ENCODE measurements at places on chromosomes 12 and 14.

DNA sequence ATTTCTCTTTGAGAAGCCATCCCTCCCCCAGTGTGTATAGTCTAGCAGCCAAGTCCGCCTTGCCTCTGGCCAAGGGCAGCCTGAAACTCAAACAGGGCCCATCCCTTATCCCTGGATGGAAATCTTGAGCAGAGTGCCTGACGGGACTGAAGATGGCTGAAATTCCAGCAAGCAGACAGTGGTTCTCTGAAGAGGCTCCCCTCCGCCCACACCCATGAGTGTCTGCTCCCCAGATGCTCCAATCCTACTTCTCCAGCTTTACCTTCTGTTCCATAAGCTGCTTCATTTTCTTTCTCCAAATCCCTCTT, 396.2 kb downstream of the NUAK1 start:
- DNase-seq: no peak

DNA sequence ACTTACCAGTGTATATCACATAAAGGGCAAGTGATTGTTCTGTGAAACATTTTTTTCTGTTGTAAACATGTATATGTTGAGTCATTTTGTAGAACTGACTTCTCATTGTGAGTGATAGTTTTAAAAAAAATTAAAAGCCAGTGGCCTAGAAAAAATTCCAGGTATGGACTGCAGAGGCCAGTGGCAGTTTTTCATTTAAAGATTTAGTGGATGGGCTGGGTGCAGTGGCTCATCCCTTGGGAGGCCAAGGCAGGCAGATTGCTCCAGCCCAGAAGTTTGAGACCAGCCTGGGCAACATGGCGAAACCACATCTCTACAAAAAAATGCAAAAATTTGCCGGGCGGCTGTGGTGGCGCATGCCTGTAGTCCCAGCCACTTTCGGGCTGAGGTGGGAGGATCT, 84.7 kb upstream of the MDM1 start:
- no peak for DNase-seq

GRCh38 chr12:13436182-13436581, 239.7 kb downstream of the EMP1 start:
- no peak for DNase-seq

- DNase-seq: no peak
These were observed 112.4 kb downstream of the APAF1 start for GRCh38 chr12:98757455-98757854.

DNA sequence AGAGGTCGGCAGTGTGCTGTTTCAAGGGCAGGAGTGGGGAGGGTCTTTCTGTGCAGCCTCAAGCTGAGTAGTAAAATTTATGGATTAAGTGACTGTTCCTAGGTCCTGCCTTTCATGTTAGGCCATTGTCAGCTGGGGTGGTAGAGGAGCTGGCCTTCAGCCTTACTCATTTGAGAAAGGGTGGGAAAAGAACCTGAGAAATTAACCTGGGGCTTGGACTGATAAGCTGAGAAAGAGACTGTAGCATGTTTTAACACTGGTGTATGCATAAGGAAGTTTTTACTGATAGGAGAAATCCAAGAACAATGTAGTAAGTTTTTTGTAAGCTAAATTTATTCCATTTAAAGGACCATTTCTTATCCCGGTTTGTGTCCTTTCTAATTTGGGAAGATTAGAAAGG, 20.7 kb downstream of the IFT43 start:
- DNase-seq: no peak

DNA sequence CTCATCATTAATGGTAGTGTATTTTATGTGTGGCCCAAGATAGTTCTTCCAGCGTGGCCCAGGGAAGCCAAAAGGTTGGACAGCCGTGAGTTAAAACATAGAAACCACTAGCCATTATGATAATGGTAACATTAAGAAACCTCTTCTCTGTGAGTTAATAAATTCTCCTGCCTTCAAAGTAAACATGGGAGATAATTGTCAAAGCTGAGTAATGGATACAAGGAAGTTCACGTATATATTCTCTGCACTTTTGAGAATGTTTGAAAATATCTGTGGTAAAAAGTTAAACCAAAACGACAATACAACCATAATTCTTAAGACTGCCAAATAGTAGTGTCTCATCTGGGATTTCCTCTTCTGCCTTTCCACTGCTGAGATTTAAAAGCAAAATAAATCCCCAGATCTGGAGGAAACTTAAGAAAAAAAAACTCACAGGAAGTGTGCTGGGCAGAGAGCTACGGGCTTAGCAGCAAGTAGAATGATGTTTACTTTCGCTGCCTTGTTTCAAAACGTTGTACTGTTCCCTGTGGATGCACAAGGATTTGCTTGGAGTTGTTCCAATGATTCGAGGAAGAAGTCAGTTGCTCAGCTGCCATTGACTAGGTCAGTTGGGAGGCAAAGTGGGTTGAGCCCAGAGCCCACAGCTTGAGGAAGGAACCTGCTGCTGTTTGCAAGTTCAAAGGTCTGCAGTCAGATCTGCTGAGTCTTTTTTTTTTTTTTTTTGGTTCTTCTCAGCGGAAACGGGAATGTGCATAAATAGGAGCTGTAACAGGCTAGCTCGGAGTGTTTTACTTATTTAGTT, 1.7 kb downstream of the TPCN1 start:
- DNase-seq: no peak

GRCh38 chr14:57937676-57938075, 71.8 kb upstream of the SLC35F4 start:
- DNase-seq: no peak

GRCh38 chr14:51616724-51617409, 34.8 kb upstream of the FRMD6 start:
- DNase-seq: no peak

GRCh38 chr12:57934819-57935218, 6.5 kb upstream of the ATP23 start:
- DNase-seq: no peak

GRCh38 chr12:2341871-2342270, 289.1 kb downstream of the CACNA1C start:
- no peak for DNase-seq

GRCh38 chr14:30375296-30375892, 183.6 kb upstream of the G2E3 start:
- no peak for DNase-seq

GRCh38 chr12:53208877-53209463, 1.9 kb upstream of the ITGB7 start:
- DNase-seq: no peak

DNA sequence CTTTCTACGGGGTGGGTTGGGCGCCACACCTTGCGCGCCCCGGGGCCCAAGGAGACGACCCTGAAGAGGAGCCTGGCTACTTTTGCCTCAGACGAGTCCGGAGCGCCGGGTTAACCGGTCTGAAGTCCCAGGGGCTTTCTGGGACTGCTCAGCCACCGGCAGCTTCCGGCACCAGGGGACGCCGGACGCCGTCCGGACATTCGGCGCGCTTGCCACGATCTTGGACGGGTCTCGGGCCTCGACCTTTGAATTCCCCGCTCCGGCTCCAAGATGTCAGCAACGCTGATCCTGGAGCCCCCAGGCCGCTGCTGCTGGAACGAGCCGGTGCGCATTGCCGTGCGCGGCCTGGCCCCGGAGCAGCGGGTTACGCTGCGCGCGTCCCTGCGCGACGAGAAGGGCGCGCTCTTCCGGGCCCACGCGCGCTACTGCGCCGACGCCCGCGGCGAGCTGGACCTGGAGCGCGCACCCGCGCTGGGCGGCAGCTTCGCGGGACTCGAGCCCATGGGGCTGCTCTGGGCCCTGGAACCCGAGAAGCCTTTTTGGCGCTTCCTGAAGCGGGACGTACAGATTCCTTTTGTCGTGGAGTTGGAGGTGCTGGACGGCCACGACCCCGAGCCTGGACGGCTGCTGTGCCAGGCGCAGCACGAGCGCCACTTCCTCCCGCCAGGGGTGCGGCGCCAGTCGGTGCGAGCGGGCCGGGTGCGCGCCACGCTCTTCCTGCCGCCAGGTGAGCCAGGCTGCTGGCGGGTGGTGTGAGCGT, at the start of gene ACOT4:
Gene ACOT4, plus strand, starts transcription at position 184 of the 760 bp plus-strand sequence. Its CDS starts 87 bp downstream, at position 271.
- no peak for DNase-seq

GRCh38 chr14:57712102-57712501, 153.8 kb downstream of the SLC35F4 start:
- no peak for DNase-seq

DNA sequence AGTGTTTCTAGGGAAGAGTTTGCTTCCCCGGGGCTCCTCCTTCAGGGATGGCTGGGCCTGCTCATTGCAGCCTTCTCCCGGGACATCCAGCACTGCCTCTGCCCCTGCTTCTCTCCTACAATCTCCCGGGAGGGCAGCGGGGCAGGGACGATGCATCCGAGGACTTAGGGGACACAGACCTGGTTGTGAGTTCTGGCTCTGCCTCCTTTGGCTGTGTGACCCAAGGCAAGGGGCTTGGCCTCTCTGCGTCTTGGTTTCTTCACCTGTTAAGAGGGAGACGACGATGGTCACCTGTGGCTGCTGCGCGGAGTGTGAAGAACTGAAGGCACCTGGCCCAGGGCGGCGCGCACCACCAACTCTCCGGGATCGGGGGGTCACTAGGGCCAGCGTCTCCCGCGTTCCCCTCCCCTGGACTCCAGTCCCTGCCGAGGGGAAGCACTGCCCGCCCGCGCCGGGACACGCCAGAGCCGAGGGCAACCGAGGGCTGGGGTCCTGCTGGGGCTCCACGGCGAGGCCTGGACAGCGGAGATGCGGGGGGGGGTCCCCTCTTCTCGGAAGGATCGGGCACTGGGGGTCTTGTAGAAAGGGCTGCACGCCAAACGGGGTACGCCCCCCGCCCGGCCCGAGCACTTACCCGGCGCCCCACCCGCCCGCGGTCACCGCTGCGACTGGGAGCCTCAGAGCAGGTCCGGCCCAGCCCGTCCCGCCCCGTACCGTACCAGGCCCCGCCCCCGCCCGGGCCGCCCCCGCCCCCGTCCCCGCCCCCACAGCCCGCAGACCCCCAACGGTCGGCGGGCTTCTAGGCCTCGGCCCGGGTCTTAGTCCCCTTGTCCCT, at the start of gene HVCN1:
Gene HVCN1, minus strand, starts transcription at position 670 of the 835 bp plus-strand sequence. CDS start 5,870 bp downstream, outside the sequence.
- DNase-seq: no peak

DNA sequence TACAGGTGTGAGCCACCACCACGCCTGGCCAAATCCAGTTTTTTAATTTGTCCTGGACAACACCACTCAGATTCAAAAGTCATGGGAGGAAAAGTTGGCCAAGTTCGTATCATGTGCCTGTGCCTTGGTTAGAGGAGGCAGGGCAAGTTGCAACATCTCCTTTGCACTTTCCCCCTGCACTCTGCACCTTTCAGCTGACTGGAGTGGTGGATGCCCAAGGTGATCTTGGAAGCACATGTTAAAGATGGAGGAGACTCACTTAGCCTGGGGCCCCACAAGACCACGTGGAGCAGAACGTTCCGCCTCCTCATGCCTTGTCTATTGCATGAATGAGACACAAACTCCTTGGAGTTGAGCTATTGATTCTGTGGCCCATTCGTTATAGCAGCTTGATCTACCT, 82.1 kb upstream of the FZD10 start:
- no peak for DNase-seq

DNA sequence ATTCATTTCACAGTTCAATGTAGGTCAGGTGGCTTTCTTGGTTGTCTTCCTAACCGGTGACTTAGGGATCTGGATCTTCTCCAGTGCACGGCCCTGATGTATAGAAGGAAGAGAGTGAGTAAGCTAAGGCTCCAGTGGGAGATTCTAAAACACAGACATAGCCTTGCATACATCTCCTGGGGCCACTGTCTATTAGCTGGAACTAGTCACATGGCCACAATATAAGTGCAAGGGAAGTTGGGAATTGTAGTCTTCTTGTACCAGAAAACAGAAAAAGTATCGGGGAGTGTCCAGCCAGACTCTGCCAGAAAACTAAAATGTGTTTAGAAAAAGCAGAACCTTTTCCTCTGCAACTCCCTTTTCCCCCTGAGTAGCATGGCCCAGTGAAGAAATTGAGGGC, 531.6 kb downstream of the VRK1 start:
- DNase-seq: no peak

GRCh38 chr12:94380507-94380906, 79.2 kb downstream of the CEP83 start:
- no peak for DNase-seq

DNA sequence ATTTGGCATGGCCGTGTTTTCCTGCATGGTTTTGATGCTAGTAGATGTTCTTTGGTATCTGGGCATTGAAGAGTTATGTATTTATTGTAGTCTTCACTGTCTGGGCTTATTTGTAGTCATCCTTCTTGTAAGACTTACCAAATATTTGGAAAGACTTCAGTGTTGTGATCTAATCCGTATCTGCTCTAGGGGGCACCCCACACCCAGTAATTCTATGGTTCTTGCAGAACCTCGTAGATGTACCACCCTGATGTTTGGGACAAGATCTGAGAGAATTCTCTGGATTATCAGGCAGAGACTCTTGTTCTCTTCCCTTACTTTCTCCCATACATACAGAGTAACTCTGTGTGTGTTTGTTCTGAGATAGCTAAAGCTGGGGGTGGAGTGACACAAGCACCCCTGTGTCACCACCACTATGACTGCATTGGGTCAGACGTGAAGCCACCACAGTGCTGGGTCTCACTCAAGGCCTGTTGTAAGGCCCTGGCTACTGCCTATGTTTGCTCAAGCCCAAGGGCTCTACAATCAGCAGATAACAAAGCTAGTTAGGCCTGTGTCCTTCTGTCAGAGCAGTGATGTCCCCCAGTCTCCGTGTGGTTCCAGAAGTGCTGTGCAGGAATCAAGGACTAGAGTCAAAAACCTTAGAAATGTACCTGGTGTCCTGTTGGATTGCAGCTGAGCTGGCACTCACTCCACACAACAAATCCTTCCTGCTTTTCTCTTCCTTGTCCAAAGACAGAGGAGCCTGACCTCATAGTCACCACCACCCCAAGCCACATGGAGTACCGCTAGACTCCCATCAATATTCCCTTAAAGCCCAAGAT, 9.6 kb downstream of the RDH16 start:
- no peak for DNase-seq

DNA sequence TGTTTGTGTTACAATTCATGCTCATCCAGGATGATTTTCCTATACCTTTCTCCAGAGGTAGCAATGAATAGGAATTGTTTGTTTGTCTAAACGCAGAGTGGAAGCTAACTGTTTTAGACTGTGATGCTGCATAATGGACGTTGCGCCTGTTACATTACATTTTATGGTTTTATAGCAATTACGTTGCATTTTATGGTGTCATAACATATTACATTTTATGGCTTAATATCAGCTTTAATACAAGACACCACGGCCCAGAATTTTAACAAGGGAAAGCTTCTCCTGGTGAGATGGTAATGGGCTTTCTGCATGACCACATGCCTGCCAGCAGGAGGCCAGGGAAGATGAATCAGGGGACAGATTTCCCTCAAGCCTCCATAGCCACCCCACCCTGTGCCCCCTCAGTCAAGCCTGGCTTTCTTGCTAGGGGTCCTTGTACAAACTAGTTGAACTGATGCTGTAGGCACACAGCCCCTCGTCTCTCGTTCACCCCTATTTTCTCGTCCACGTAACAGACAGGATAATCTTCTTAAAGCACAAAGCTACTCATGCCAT, 56.5 kb downstream of the HSPB8 start:
- DNase-seq: no peak

- DNase-seq: no peak
These were observed 88.2 kb downstream of the ST8SIA1 start for GRCh38 chr12:22246217-22246846.

GRCh38 chr12:88127099-88127498, 14.8 kb downstream of the CEP290 start:
- DNase-seq: no peak
